GM12864 (cell line): ENCODE measurements at places on chromosomes 12 and 14.

DNA sequence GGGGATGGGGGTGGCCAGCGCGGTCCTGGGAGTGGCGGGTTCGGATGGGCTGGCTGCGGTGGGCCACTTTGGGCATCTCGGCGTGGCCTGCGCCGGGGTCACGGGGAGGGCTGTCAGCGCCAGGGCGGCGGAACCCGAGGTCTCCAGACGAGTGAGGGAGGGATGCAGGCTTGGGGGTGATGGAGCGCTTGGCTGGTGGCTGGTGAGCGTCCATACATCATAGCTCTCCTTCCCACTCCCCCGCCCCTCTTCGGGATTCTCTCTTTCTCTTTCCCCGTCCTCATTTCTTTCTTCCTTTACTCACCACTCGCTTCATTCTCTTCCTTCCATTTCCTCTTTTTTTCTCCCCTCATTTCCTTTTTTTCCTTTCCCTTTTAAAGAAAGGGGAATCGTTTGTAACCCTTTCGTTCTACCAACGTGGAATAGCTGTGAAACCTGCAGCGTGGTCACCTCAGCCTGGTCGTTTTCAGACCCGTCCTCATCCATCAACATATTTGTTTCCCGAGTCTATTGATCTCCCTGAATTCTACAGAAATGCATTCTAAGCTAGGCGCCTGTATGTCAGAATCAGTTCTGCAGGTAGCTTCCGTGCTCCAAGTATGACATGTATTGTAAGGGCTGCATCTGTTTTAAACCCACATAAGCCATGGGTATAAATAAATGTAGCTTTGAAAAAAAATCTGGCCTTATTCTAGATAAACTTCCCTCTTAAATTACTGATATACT, 260.3 kb upstream of the E2F7 start:
- DNase-seq: no peak

GRCh38 chr12:112782943-112783342, 8.6 kb upstream of the RPH3A start:
- no peak for DNase-seq

- DNase-seq: no peak
These were observed 440.3 kb downstream of the NOVA1 start for GRCh38 chr14:26157517-26157916.

GRCh38 chr14:104633276-104634137, 28.9 kb upstream of the TMEM179 start:
- no peak for DNase-seq
